DMS53 (cell line): ENCODE measurements at places on chromosomes 2 and 18.

GRCh38 chr2:178251151-178251955 is 57.0 kb downstream of the OSBPL6 start:
- DNase-seq, result no peak

DNA sequence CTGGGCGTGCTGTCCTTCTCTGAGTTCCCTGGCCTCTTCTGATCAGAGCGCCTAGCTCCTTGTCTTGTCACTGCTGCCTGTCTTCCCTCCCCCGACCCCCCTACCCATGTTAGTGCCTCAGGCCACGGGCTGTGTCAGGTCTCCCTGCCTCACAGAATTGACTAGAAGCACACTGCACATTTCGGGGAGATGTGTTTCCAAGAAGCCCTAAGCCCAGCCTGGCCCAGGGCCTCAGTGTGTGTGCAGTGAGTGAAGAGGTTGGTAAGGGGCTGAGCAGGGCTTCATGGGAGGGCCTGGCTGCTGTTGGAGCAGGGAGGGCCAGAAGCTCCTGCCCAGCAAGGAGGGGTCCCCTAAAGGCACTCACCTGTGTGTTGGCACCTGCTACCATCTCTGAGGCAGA is 13.1 kb downstream of the KCNF1 start:
- DNase-seq, result no peak

DNA sequence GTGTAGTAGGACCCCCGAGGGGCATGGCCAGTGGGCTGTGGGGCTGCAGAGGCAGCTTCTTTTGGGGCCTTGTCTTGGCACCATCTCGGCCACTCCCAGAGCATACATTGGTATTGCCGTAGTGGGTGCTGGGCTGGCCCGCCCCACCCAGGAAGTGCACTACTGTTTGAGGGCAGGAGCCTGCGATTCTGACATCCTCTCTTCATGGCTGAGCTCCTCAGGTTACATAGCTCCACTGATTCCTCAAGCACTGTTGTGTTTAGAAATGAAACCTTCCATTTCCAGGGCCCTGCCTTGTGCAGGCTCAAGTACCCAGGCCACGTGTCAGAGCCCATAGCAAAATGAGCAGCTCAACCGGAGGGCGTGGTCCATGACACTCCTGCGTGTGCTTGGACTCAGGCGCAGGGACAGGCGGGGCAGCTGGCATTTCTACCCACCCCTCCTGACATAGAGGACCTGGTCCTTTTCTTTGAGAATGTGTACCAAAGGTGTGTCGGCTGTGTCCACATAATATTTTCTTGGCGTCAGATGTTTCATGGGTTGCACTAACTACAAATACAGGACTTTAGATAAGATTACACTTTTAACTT is 67.9 kb downstream of the DGKD start:
- no peak for DNase-seq

GRCh38 chr2:170425281-170425751 is 247.4 kb downstream of the MYO3B start:
- no peak for DNase-seq

GRCh38 chr18:3693410-3693809 is 243.4 kb downstream of the TGIF1 start:
- DNase-seq, result no peak
